Right ventricle myocardium inferior (tissue), 1 donor: ENCODE measurements at places on chromosomes 3 and 15.
A peak's percentile ranks its signal among the peaks of the same experiment; 100 is the strongest.

DNA sequence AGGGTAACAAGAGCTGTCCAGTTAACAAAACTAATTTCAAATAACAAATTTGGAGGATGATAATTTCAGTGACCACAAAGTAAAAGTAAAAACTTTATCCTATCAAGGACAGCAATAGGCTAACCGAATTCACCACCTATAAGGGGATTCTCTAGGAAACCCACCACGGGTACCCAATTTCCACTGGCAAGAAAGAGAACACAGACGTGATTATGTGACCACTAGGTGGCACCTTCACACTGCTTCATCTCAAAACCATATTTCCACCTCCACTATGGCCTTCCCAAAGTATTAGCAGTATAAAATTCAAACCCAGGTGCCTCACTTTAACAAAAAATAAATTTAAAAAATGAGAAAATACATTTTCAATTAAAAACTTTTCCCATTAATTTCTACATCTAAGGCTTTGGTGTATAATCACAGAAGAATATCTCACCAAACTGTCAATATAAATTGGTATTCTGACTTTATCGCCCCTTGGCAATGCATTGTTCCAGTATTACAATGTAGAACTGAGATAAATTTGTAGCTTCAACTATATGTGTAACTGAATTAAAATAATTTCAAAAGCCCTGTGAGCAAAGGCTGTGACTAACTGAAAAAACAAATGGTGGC is 96.5 kb downstream of the FSIP1 start:
- no peak for DNase-seq

DNA sequence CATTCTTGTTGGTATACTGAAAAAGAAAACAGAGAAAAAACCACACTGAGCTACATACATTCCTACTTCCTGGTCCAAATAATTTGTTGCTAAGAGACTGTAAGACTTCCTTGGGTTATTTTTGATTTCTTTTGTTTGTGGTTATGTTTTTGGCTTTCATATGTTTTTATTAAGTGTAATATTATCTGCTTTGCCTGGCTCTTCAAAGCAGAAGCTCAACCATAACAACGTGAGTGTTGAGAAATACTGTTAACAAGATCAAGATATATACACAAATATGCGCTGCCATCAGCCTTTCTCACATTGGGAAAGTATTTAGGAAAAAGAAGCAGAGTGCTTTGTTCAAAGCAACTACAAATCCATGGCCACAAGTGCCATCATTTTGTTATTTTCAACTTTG is 556.2 kb upstream of the CBLB start:
- DNase-seq, result no peak

DNA sequence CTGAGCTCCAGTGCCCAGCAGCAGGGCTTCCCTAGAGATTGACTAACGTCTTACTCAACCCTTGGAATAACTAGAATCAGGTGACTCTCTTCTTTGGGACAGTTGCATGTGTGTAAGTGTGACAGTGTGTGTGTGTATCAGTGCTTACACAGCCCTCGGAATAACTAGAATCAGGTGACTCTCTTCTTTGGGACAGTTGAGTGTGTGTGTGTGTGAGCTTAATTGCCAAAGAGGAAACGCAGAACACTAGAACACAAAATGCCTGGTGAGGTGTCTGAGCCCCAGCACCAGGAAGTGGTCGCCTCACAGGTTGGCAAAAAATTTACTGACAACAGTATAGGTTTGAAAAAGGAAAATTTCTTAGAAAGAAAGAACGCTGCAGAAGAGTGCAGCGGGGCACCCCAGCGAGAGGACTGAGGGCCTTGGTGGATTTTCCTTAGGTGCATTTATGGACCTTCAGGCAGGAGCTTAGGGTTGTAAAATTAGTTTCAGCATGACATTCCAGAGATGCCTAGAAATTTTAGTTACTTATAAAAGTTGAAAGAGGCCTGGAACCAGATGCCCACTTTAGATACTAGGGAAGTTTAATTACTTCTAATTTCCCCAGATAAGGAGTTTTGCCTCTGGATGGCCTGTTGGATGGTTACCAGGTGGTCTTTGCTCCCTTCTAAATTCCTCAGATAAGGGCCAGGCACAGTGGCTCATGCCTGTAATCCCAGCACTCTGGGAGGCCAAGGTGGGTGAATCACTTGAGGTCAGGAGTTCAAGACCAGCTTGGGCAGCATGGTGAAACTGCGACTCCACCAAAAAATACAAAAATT is 3.7 kb upstream of the WDR82 start:
- DNase-seq, result no peak

- peak; percentile 79 for DNase-seq
These were observed 37.0 kb downstream of the CDC25A start for GRCh38 chr3:48151058-48151806.

DNA sequence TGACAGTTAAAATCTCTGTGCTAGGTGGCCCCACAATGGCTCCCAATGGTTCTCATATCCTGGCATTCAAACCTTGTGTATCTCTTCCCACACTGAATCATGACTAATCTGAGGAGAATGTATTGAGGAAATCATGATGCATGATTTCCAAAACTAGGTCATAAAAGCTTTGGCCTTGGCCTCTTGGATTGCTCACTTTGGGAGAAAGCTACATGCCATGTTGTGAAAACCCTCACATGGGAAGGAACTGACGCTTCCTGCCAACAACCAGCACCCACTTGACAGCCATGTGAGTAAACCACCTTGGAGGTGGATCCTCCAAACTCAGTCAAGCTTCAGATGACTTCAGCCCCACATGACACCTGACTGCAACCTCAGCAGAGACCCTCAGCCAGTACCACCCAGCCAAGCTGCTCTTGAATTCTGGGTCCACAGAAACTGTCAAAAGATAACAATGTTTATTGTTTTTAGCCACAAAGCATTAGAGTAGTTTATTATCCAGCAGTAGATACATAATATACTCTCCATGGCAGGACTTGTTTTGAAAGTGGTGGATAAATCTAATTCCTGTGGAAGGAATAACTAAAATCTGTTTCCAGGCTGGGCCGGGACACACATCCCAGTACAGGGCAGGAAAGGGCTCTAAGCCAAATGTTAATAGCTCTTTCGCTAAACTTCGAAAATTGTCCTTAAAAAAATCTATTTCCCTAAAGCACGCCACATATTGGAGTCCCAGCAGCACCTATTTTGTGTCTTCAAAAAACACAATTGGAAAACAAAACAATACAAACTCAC is 1.0 kb upstream of the ZNF620 start:
- no peak for DNase-seq

DNA sequence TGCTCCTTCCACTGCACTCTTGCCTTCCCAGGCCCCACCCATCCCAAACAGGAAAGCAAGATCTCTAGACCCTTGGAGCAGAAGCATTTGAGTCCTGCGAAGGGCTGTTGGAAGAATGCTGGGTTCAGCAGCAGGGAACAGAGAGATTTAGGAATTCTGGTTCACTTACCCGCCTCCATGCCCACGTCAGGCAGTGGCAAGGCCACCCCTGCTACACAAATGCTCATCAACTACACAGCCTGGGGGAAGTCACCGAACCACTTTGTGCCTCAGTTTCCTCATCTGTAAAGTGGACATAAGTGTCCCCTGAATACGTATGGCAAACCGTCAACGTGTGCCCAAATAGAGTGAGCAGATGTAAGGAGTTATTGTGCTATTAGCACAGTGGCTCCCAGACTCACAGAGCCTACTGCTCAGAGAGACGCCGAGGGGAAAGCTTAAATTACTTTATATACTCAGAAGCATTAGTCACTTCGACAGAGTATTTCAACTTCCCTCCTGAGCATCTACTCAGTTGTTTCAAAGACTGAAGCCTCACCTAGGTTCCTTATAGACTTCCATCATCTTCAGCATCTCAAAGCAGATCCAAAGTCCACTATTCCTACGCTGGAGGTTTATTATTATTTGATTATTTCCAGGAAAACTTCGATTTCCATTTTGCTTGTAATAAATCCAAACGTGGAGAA is 905 bp downstream of the HOMER2 start:
- no peak for DNase-seq
